Frontal cortex (tissue), 4 donors: ENCODE measurements at places on chromosomes 1 and 21.

GRCh38 chr1:74215229-74215628, 17.2 kb downstream of the FPGT start:
- no peak for DNase-seq

DNA sequence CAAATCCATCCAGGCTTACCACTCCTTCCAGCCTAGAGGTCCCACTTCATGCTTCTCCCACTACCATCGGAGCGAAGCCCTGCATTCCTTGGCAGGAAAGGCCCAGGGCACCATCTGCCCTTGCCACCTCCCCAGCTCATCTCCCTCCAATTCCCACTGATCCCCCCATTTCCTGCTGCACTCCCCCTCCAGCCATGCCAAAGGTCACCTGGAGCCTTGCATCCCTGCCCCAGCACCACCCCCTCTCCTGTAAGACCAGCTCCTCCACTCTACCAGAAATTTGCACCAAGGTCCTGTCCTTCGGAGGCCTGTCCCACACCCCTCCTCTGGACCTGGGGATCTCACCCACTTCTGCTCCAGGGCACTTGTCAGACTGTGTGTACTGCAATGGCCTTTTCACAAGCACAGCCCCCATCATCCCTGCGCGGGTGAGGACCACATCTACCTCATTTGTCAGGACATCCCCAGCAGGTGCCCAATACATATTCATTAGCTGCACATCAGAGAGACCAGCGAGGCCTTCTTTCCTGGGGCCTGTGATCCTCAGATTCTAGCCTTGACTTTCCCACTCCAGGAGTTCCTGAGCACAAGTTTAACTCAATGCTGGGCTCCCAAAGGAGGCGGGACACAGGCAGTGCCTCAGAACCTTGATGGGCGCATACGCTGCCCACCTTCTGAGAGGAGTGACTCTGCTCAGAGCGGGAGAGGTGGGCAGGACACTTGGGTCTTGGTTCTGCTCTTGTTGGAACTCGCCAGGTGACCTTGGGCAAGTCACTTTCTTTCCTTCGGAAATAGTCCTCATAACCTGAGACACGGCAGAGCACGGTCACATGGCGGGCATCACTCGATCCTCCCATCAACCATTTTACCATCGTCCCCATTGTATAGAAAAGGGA, 49.9 kb upstream of the EDN2 start:
- no peak for DNase-seq

- DNase-seq = no peak
Observed at GRCh38 chr1:34781071-34781843, at the start of gene GJB3. TSS of gene GJB3 (plus strand) at chr1:34781214. CDS start at chr1:34784763, 3,549 bp downstream.

DNA sequence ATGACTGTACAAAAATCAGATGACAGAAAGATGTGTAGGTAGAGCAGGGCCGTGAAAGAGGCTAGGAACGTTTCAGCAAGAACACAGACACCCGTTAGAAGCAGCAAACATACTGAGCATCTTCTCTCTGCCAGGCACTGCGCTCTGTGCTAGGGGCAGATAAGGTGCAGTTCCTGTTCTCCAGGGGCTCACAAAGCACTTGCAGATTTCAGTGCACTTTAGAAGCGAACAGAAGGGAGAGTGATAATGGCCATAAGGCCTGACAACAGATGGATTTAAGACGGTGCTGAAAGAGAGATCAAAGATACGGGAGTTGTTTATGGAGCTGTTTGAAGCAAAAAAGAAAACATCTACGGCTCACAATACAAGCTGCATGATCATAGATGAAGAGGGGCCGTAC, 200.3 kb upstream of the FOXD3 start:
- no peak for DNase-seq

DNA sequence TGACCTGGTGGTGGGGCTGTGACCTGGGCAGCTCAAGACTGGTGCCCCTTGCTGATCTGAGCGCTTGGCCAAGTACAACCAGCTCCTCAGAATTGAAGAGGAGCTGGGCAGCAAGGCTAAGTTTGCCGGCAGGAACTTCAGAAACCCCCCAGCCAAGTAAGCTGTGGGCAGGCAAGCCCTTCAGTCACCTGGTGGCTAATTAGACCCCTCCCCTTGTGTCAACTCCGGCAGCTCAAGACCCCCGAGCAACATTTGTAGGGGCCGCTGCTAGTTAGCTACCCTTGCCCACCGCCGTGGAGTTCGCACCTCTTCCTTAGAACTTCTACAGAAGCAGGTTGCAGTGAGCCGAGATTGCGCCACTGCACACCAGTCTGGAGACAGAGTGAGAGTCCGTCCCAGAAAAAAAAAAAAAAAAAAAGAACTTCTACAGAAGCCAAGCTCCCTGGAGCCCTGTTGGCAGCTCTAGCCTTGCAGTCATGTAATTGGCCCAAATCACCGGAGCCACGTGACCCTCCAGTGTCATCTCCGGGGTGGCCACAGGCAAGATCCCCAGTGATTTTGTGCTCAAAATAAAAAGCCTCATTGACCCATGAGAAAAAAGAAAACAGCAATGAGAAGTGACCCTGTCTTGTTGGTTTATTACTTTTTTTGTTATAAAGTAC, 39.3 kb upstream of the LGALS8 start:
- DNase-seq = no peak

DNA sequence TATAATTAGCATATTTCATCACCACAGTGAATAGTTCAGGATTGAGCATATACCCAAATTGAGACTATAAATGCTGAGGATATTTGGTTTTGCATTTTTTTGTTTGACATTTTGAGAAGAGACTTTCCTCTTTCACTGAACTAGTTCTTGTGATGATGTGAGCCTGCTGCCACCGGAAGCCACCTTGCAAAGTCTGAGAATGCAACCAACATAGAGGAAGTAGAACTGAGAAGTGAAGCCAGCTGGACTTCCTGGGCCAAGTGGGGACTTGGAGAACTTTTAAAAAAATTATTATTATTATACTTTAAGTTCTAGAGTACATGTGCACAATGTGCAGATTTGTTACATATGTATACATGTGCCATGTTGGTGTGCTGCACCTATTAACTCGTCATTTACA, 102.3 kb downstream of the RPE65 start:
- DNase-seq = no peak

GRCh38 chr21:14483296-14483695, 62.8 kb downstream of the SAMSN1 start:
- DNase-seq = no peak

GRCh38 chr1:115839679-115840237, 1.2 kb downstream of the NHLH2 start:
- DNase-seq = no peak

DNA sequence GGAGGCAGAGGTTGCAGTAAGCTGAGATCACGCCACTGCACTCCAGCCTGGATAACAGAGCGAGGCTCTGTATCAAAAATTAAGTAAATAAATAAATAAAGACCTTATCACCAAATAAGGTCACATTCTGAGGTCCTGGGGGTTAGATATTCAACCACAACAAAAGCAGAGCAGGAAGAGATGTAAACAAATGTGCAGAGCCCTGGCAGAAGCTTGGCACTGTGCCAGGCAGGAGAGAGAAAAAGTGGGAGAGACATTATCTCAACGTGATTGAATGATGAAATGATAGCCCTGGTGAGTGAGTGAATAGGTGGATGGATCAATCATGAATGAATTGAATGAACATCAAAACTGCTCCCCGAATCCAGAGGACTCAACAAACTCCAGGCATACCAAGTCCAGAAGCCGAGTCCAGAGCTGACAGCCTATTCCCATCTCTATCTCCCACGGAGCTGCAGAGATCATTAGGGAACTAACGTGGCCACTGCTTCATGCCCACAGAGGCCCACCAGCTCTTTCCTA, 150.7 kb downstream of the TOMM20 start:
- DNase-seq = no peak

DNA sequence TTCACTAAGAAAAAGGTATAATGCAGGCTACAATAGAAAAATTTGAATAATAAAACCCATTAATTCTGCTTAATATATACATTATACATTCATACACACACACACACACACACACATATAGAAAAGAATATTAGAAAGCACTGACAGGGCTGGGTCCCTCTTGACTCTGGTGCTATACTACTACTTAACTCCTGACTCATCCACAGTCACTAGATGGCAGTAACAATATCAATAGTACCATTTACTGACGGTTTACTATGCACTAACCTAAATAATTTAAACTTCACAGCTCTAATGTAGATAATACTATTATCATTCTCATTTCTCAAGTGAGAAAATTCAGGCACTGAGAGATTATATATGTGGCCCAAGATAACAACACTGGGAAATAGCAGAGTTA, 87.5 kb downstream of the COP1 start:
- no peak for DNase-seq

DNA sequence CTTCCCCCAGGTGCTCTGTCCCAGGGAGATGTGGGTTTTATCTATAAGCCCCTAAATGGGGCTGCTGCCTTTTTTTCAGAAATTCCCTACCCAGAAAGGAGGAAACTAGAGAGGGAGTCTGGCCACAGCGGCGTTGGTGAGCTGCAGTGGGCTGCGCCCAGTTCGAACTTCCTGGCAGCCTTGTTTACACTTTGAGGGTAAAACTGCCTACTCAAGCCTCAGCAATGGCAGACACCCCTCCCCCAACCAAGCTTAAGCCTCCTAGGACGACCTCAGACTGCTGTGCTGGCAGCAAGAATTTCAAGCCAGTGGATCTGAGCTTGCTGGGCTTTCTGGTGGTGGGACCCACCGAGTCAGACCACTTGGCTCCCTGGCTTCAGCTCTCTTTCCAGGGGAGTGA, 46.2 kb upstream of the PAPPA2 start:
- no peak for DNase-seq

DNA sequence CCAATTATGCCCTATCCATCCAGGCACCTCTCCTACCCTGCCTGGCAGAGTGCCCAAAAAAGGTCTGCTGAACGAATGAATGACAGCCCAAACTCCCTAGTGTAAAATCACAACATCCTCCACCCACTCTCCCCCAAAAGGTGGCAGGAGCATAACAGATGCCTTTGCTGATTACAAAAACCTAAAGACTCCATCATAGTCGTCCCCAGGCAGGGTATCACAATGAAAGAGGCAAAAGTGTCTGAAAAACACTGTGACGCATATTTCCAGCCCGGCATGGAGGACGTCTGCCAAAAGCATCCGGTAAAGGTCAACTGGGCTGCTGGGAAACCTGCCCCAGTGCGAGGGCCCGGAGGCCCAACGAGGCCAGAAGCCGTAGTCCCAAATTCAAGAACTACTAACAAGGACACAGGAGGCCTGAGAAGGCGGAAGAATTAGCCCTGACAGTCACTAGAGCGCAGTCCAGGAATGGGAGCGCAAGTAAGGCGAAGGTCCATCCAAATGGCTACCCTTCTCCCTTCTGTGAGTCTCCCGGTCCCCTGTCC, 576 bp downstream of the SMIM12 start:
- peak; percentile 48 for DNase-seq

DNA sequence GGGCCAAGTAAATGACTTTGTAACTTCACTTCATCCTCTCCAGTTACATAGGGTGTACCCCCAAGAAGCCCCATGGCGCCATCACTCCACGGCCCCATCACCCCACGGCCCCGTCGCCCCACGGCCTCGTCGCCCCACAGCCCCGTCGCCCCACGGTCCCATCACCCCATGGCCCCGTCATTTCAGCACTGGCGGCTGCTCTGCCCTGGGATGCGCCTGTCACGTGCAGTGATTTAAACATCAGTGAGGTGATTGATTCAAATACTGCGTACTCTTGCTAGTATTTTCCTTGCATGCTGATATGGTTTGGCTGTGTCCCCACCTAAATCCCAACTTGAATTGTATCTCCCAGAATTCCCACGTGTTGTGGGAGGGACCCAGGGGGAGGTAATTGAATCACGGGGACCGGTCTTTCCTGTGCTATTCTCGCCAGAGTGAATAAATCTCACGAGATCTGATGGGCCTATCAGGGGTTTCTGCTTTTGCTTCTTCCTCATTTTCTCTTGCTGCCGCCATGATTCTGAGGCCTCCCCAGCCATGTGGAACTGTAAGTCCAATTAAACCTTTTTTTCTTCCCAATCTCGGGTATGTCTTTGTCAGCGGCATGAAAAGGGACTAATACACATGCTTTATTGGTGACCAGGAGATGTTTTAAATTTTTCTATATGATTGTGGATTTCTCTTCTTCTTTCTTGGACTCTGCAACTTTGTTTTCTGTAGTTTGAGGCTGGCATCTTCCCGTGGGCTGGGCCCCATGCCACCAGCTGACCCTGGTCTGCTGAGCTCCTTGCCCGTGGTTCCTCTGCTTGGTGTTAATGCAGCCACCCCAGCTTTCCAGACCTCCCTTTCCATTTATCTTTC, 50.1 kb upstream of the PCBP3 start:
- DNase-seq = no peak

GRCh38 chr1:236370420-236370819, 23.7 kb upstream of the EDARADD start:
- DNase-seq = no peak

DNA sequence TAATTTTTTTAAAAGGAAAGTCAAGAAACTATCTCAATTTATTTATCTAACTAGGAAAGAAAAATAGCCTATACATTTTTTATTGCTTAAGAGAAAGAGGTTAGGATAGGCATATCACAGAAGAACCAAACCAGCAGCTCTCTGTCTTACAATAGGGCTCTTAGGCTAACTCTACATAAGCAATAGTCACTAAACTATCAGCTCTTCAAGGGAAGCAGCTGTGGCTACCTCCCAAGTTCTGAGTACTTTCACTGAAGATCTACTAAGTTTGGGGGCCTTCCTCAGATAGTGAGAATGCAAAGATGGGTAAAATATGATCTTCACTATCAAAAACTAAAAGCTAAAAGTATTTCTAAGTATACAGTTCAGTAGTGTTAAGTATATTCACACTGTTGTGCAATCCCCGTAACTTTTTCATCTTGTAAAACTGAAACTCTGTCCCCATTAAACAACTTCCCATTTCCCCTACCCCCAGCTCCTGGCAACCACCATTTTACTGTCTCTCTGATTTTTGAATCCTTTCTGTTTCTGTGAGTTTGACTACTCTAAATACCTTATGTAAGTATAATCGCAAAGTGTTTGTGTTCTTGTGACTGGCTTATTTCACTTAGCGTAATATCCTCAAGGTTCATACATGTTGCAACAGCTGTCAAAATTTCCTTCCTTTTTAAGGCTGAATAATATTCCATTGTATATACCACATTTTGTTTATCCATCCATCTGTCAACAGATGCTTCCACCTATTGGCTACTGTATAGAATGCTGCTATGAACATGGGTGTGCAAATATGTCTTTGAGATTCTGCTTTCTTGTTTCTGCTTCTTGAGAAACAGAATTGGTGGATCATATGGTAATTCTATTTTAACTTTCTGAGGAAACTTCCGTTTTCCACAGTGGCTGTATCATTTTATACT, 73.3 kb downstream of the ACBD6 start:
- no peak for DNase-seq

DNA sequence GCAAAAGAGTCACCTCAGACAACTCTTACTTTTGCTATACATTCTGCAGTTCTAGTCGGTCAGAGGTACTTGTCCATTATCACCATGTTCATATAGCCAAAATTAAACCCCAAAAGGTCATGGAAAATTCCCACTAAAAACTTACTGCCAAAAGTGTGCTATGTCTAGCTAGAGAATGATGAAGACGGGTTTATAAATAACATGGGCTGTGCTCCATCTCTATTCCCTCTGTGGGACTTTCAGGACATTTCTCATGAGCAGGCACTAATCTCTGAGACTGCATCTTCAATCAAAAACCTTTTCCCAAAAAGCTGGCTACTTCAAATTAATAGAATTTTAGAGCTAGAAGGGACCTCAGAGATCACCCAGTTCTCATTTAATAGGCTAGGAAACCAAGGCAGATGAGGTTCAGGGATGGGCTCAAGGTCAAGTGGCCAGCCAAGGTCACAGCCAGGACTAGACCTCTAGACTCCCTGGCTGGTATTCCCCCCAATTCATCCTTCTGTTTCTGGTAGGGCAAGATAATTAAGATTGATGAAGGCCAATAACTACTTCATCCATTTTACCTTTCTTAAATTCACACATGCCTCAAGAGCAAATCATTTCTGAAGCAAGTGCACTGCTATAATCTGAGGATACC, 21.0 kb upstream of the MOB3C start:
- DNase-seq = no peak
